ENCODE measurements at places on chromosomes 7 and 10. TPM values are rescaled to one million over a fixed set of nuclear protein-coding genes. Genes with fewer than 3 reads are reported as not detected.

The METTL27 gene
- total RNA-seq: 19.9 TPM

The ZNF425 gene
- total RNA-seq: 1.1 TPM

The PLCE1 gene
- 4.4 TPM for total RNA-seq

The KCND2 gene
- total RNA-seq: 0.30 TPM

The OR2A7 gene
- total RNA-seq: not detected

The RAMP3 gene
- not detected for total RNA-seq

The ADCYAP1R1 gene
- total RNA-seq: not detected

All from A375 (cell line).